ENCODE measurements at places on chromosomes 7 and 10.

DNA sequence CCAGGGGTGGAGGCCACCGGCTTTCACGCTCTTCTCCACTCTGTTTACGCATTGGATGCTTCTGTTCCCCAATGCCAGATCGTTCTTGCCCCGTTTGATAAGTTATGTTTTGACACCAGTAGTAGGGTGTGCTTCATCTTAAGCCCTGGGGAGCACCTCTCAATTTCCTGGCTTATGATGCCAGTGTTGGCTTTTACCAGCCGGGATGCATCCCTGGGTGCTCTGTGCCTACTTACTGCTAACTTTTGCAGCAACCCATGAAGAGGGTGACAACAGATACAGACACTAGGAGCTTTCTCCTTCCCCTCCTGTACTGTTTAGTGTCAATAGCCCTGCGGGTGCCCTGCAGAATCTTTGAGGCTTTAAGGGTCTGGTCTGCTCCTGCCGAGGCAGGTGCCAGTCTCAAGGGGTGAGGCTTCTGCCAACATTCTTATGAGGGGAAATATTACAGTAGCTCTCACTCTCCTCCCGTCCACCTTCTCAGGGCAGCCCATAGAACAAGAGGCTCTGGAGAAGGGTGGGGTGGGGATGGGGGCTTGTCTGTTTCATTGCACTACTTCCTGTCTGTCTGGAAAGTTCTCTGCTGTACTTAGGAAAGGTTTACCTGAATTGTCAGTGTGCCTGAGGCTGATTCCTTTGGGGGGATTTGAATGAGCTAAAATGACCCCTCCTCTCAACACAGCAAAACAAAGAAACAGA, 23.3 kb downstream of the ADCY1 start:
- no peak for DNase-seq
- H3K4me1 ChIP-seq: no peaks in the 10 kb centered on the region
- no peak overlapping the region for H3K4me3 ChIP-seq
- no peak overlapping the region for H3K27ac ChIP-seq

DNA sequence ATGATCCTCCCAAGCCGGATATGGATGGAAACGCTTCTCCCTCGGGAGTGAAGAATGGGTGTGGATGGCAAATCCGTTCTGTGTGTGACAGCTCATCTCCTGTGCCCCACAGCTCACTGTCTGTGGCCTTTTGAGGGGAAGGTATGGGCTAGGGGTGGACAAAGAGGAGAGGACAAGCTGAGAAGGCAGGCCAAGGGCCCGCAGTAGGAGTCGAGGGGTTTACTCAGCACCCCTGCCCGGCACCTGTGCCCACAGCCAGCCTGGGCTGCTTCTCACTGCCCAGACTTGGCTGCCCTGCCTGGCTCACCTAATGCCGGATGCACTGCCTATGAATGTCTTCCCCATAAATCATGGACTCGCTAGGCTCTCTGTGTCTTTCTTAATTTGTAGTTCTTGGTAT, 503.8 kb downstream of the TCERG1L start:
- H3K4me3 ChIP-seq: no peak overlapping the region
- no peak overlapping the region for H3K27ac ChIP-seq
- no peaks in the 10 kb centered on the region for H3K27me3 ChIP-seq
- DNase-seq: no peak
- no peaks in the 10 kb centered on the region for H3K36me3 ChIP-seq

- no peaks in the 10 kb centered on the region for H3K4me1 ChIP-seq
- H3K27me3 ChIP-seq: no peaks in the 10 kb centered on the region
- H3K27ac ChIP-seq: no peak overlapping the region
Observed at GRCh38 chr7:144487901-144488300, 84.4 kb upstream of the NOBOX start.

DNA sequence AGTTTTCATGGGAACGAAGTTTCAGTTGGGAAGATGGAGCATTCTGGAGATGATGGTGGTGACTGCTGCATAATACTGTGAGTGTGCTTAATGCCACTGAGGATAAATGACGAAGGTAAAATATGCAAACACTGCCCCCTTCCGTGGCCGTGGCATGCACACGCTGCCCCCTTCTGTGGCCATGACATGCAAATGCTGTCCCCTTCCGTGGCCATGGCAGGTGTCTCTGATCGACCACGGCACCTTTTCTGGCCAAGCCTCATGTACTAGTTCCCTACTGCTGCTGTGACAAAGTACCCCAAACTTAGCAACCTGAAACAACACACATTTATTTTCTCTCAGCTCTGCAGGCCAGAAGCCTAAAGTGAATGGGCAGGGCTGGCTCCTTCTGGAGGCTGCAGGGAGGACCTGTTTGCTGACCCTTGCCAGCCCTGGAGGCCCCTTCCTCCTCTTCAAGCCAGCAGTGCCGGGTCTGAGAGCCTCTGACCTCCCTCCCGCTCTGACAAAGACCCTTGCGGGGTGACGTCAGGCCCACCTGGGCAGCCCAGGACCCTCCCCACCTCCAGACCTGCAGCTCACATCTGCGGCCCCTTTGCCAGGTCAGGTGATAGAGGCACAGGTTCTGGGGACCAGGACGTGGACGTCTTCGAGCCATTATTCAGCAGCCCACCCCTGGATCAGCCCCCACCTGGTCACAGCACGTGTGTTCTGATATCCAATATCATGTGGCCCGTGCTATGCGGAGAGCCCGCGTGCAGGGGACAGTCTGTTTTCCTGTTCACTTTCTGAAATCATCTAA, 82.0 kb downstream of the MICALL2 start:
- DNase-seq: no peak
- H3K4me3 ChIP-seq: no peak overlapping the region
- H3K4me1 ChIP-seq: no peaks in the 10 kb centered on the region
- peaks cover 47% of the 10 kb centered on the region for H3K27me3 ChIP-seq
